ENCODE measurements at places on chromosomes 6 and 20.

GRCh38 chr20:34582911-34583310 is 24.4 kb downstream of the MAP1LC3A start:
- no peak for DNase-seq

GRCh38 chr6:30154709-30155519 is 6.1 kb downstream of the TRIM10 start:
- DNase-seq, result no peak

DNA sequence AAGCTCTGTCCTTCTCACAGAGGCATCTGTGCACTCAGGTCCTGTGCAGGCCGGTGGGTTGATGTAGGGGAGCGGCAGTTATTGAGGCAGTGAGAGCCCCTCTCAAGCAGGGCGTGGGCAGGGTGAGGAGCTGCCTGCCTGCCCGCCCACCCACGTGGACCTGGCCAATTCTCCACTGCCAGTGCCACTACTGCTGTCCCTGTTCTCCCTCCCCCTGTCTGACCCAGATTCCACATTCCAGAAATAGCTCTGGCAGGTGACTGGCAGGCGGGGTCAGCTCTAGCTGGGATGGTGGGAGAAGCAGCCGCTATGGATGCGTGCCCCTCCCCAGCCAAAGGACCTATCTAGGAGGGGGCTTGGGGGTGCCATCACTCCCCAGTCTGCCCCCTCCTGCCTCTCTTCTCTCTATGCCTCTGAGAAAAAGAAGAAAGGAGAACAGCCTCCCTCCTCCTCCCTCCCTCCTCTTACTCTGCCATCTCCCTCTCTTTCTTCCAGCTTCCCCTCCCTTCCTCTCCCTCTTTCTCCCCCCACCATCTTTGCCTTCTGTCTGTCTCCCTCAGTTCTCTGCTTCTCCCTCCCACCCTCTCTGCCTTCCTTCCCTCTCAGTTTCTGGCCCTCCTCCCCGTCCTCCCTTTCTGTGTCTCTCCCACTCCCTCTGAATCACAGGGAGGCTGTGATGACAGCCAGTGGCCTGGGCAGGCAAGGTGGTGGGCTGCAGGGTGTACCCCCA is 86.5 kb upstream of the MYL9 start:
- no peak for DNase-seq

- DNase-seq, result no peak
These were observed 1107.8 kb upstream of the FLRT3 start for GRCh38 chr20:15445056-15445840.

GRCh38 chr6:11072101-11072500 is 21.5 kb upstream of the SMIM13 start:
- DNase-seq, result no peak

GRCh38 chr6:146065690-146066089 is 36.8 kb downstream of the GRM1 start:
- no peak for DNase-seq

DNA sequence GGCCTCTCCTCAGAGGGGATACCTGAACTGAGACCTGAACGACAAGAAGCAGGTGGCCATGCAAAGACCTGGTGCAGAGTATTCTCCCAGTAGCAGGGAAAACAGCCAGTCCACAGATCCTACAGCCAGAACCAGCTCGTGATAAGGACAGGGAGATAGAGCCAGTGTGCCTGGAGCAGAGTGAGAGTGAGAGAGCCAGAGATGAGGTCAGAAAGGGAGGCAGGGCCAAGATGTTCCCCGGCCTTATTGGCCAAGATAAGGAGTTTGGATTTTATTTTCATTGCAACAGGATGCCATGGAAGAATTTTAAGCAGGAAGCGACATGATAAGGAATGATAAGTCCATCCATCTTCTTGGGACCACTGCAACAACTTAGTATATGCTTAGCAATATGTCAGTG is 111.8 kb downstream of the UBE3D start:
- DNase-seq, result no peak

DNA sequence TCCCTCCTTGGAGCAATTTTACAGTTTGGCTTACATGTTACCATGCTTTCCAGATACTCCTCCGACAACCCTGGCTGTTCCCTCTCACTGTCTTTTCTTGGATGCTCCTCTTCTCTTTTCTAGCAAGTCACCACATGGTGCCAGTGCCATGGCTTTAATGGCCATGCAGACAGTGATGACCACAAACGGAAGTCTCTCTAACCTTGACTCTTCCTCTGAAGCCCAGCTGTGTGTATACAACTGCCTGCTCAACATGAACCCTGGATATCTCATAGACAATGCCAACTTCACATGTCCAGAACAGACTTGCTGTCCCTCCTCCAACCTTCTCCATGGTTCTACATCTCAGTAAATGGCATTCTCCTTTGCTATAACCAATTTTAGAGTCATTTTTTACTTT is 49.8 kb upstream of the NEDD9 start:
- no peak for DNase-seq

GRCh38 chr6:108837236-108837971 is 10.8 kb upstream of the ARMC2 start:
- peak; percentile 52 for DNase-seq

- DNase-seq, result no peak
These were observed 402.1 kb downstream of the EPHA7 start for GRCh38 chr6:93017213-93017612.

DNA sequence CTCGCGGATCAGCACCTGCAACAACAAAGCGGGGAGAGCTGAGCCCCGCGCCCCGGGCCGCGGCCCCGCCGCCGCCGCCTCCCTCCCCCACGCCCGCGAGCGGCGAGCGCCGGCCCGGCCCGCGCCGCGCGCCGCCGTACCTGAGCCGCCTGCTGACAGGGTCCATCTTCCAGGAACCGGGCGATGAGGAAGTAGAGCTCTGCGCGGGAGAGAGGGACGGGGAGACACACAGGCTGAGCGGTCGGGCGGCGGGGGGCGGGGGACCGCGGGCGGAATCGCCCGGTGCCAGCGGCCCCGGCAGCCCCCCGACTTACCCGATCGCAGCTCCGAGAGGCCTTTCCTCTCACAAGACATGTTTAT is 359 bp downstream of the PHIP start:
- DNase-seq, result no peak

DNA sequence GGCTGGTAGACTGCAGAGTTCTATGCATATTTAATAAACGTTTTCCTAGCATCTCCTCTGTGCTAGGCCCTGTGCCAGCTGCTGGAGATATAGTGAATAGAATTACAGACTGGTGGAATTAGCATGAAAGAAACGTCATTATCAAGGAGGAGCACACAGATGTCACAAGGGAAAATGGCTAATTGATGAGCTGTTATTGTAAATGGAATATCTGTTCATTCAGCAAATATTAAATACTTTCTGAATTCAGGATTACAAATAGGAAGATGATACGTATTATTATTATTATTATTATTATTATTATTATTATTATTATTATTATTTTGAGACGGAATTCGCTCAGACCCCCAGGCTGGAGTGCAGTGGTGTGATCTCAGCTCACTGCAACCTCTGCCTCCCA is 1.2 kb downstream of the AAR2 start:
- DNase-seq, result no peak

GRCh38 chr20:38191654-38192053 is 26.6 kb upstream of the TGM2 start:
- no peak for DNase-seq

GRCh38 chr6:28871335-28872156 is 52.2 kb downstream of the TRIM27 start:
- no peak for DNase-seq

- no peak for DNase-seq
These were observed 38.7 kb upstream of the CST5 start for GRCh38 chr20:23918101-23918862.

DNA sequence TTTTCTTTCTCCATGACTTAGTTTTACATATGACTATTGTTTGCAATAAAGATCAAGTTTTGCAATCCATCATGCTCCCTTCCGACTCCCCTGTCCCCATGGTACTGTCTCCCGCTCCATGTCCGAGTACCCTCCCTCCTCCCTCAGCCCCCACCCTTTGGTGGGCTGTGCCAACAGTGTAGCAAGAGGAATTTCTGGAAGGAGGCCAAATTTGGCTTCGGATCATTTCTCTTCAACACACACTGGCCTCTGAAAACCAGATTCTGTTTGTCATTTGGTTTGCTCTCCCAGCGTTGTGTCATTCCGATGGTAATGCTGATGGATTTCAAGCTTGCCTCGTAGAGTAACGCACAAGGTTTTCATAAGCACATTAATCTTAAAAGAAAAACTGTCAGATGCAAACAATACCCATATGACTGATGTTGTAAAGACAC is 22.9 kb upstream of the PAX1 start:
- no peak for DNase-seq

DNA sequence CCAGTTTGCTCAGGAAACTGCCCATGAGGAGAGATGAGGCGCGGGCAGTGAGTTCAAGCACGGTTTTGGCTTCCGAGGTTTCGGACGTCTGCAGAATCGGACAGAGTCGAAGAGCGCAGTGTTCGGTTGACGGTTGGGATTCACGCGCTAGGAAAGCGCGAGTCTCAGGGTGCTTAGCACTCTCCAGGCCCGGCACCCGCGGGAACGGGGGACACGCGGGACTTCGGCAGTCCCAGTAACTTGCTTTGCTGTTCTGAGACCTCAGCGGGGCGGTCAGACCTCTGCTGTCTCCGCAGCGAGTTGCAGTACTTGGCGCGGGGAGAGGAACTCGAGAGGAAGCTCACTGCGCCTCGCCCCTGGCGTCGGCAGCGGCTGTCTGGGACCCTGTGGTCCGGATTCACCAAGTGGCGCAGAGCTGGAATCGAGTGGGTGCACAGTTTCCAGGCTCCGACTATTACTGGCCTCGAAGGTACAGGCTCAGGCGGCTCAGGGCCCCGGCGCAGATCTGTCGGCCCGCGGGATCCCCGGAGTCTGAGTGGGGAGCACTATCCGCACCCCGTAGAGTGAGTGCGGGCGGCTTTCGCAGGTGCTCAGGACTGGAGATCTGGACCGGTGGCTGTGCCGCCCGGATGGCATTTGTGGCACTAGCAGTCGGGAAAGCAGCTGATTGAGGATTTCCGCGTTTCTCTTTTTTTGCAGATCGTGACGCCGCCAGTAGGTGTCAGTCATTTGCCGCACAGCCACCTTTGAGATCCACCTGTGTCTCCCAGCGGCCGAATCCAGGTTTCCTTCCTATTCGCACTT is at the start of gene POM121L2:
POM121L2 (minus strand) TSS at position 128 of the 804 bp plus-strand sequence; CDS start at position 25, 103 bp downstream.
- peak; percentile 49 for DNase-seq

GRCh38 chr20:59141818-59142581 is 21.6 kb upstream of the ZNF831 start:
- no peak for DNase-seq

- DNase-seq, result no peak
These were observed 31.9 kb upstream of the SYNCRIP start for GRCh38 chr6:85674604-85675003.

- no peak for DNase-seq
These were observed 70.8 kb upstream of the SLC35B3 start for GRCh38 chr6:8506126-8506525.

- DNase-seq, result no peak
These were observed 18.2 kb downstream of the GNAS-AS1 start for GRCh38 chr20:58832457-58832856.

- no peak for DNase-seq
These were observed 491.4 kb upstream of the RNF217 start for GRCh38 chr6:124470803-124471202.

- DNase-seq, result no peak
These were observed 155.1 kb upstream of the MMS22L start for GRCh38 chr6:97438011-97438671.

DNA sequence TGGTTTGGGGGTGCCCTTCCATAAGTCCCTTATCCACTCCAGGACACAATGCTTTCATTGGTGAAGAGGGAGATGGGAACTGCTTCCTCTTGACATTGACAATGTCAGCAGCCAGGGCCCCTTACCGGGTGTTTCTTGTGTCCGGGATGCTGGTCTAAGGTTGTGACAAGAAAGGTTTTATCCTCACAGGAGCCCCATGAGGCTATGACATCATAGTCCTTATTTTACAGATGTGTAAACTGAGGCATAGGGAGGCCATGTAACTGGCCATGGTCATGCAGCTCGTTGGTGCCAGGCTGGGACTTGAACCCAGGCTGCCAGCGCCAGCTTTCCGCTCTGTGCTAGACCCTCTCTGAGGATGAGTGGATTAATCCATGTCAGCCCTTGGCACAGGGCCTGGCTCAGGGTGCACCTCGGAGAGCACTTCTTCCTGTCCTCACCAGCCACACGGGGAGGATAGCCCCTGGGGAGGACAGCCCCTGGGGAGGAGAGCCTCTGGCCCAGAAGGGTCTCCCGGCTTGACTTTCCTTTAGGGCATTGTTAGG is 157.3 kb downstream of the SYCP2 start:
- DNase-seq, result no peak

DNA sequence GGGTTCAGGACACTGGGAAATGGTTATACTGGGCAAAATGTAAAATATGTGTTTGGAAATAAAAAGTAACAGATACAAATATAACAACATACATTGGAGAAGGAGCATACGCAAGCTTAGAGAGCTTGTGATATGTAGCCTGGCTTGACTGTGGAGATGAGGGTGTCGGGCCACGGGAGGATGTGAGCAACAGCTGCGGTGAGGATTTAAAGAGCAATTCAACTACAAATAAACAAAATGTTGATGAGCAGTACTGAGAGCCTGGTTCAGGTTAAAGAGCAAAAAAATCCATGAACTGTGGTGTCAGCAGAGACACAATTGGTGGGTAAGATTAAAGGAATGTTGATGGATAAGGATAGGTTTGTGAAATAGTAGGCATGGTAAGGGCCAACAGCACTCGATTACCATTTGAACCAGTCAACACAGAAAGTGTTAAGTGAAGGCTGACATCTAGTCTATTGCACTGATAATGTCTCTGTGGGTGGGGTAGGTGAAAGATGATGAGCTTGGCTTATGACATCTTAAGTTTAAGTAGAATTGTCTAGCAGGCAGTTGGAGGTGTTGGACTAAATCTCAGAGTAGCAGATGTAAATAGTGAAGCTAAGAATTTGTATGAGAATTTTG is 723.2 kb downstream of the EPM2A start:
- no peak for DNase-seq

DNA sequence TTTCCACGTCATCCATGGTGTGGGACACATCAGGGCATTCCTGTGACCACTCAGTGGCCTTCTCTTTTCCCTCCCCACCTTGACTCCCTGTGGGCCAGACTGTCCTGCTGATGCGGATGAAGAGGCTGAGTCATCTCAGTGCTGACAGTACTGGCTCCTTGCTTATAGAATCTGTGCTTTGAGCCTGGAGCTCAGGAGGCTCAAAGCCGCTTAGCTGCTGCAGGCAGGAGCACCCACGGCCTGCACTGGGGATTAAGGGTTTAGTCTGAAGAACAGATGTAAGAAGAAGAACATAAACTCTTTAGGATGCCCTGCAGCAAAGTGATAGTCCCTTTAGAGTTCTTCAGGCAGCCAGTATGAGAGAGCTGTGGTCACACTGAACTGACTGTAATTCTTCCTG is 642.0 kb upstream of the CHD6 start:
- DNase-seq, result no peak
